Natural killer cell (primary cell): ENCODE measurements at places on chromosomes 3 and 15.

DNA sequence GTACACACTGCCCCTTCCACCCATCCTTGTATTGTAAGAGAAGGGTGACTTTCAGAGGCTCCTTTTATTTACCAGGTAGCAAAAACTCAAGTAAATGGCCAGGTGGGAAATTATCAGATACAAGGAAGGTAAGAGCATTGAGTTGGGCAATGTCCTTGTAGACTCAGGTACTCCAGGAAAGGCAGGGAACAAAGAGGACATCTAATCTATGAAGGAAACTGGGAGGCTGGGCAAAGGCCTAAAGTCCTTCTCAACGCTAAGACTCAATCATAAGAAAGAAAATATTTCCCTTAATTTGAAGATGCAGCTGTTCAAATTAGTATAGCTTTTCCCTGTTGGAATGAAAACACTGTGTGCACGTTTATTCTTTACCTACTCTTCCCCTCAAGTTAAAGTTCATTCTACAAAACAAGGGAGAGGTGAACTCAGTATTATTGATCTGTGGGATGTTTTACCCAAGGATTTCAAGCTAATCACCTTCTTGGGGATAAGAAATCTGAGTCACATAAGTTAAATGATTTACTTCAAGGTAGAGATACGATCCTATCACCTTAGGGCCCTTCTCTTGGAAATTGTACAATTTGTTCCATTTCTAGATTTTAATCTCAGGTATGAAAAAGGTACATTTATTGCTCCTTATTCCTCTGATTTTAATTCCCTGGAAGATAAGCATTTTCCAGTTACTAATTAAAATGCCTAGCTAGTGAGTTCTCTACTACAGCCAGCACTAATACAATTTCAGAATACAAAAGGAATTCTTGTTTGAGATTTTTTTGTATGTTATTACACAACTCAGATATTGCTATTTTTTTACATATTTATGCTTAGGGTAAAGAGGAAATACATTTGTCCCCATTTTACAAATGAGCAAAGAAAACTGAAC, 80.6 kb downstream of the PLD1 start:
- no peaks in the 10 kb centered on the region for H3K36me3 ChIP-seq
- H3K27ac ChIP-seq: no peak overlapping the region
- no peaks in the 10 kb centered on the region for H3K4me1 ChIP-seq
- H3K27me3 ChIP-seq: no peaks in the 10 kb centered on the region

- H3K36me3 ChIP-seq: peaks cover 13% of the 10 kb centered on the region
- H3K4me3 ChIP-seq: peak overlapping the region; percentile 73
- peak overlapping the region; percentile 69 for H3K27ac ChIP-seq
These were observed 627 bp downstream of the DUSP7 start for GRCh38 chr3:52055537-52056351.

DNA sequence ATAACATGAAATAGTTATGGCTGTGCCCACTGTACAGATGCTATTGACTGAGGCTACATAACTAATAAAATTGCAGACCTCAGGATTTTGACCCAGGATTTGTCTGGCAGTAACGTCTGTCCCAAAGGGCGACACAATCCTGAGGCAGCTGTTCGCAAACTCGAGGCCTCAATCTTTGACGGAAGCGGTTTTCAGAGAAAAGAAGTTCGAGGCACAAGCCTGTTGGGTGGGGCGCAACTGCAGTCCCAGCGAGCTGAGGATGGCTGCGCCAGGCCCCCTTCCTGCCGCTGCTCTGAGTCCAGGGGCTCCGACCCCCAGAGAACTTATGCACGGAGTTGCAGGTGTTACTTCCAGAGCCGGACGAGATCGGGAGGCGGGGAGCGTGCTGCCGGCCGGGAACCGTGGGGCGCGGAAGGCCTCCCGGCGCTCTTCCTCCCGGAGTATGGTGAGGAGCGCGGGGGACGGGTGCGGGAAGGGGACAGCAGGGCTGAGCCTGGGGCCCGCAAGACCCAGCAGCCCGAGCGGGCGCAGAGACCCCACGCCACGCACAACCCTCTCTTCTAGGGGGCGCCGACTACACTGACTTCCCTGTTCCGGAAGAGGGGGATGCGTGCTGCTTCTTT, at the start of gene PARP15:
Gene PARP15, plus strand, starts transcription at position 242 of the 623 bp plus-strand sequence. Its CDS starts 18 bp downstream, at position 260.
- H3K27me3 ChIP-seq: no peaks in the 10 kb centered on the region
- peak within 1 kb of the TSS; percentile 89 for H3K27ac ChIP-seq
- peaks cover 8% of the 10 kb centered on the region for H3K36me3 ChIP-seq
- H3K4me3 ChIP-seq: peak within 1 kb of the TSS; percentile 93
- peaks cover 26% of the 10 kb centered on the region for H3K4me1 ChIP-seq

GRCh38 chr3:197700095-197700494, 36.6 kb downstream of the RUBCN start:
- H3K27me3 ChIP-seq: no peaks in the 10 kb centered on the region
- H3K36me3 ChIP-seq: peaks cover 71% of the 10 kb centered on the region
- H3K27ac ChIP-seq: no peak overlapping the region
- H3K4me3 ChIP-seq: no peak overlapping the region
- no peak for DNase-seq

DNA sequence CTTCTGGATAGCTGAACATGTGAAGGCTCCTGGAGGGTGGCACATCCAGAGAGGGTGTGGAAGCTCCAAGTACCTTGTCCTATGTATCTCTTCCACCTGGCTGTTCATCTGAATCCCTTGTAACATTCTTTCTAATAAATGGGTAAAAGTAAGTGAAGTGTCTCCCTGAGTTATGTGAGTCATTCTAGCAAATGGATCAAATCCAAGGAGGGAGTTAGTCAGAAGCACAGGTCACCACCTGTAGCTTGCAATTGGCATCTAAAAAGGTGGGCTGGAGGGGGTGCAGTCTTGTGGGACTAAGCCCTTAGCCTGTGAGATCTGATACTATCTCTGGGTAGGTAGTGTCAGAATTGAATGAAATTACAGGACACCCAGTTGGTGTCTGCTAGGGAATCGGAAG, 71.0 kb downstream of the WWTR1 start:
- H3K27me3 ChIP-seq: no peaks in the 10 kb centered on the region
- no peak for DNase-seq
- no peaks in the 10 kb centered on the region for H3K36me3 ChIP-seq
- H3K4me1 ChIP-seq: no peaks in the 10 kb centered on the region

DNA sequence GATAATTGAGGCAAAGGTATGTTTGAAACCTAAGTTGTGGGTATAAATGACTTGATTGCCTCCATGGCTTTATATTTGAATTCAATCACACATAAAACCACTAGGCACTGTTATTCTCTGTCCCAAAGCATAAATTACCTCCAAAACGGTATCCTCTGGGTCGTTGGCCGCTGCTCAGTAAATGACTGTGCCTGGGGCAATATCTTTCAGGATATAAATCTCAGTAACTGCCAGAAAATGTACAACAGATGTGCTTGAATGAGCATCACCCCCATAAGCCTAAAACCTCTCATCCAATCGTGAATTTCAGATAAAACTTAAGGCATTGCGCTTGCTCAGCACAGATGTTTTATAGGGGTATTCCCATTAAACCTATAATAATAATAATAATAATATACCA, 19.0 kb upstream of the C3orf49 start:
- no peaks in the 10 kb centered on the region for H3K36me3 ChIP-seq
- no peaks in the 10 kb centered on the region for H3K4me1 ChIP-seq
- no peak for DNase-seq
- H3K4me3 ChIP-seq: no peak overlapping the region

- peaks cover 26% of the 10 kb centered on the region for H3K36me3 ChIP-seq
- no peaks in the 10 kb centered on the region for H3K27me3 ChIP-seq
These were observed 28.1 kb downstream of the CLK3 start for GRCh38 chr15:74643665-74644204.

GRCh38 chr3:189897406-189897805, 223.3 kb downstream of the P3H2 start:
- no peaks in the 10 kb centered on the region for H3K4me1 ChIP-seq
- H3K27ac ChIP-seq: no peak overlapping the region
- no peaks in the 10 kb centered on the region for H3K27me3 ChIP-seq
- DNase-seq: no peak
- no peak overlapping the region for H3K4me3 ChIP-seq

- no peak for DNase-seq
- no peaks in the 10 kb centered on the region for H3K4me1 ChIP-seq
- H3K36me3 ChIP-seq: no peaks in the 10 kb centered on the region
- H3K4me3 ChIP-seq: no peak overlapping the region
These were observed 158.7 kb upstream of the UBE3A start for GRCh38 chr15:25597571-25597970.

GRCh38 chr3:51706788-51707731, at the start of gene GRM2:
Gene GRM2 (plus strand): TSS chr3:51707068. CDS start chr3:51708984, 1,916 bp downstream.
- no peak within 1 kb of the TSS for H3K27ac ChIP-seq
- peaks cover 26% of the 10 kb centered on the region for H3K36me3 ChIP-seq
- H3K4me1 ChIP-seq: no peaks in the 10 kb centered on the region
- H3K27me3 ChIP-seq: no peaks in the 10 kb centered on the region
- no peak within 1 kb of the TSS for H3K4me3 ChIP-seq

DNA sequence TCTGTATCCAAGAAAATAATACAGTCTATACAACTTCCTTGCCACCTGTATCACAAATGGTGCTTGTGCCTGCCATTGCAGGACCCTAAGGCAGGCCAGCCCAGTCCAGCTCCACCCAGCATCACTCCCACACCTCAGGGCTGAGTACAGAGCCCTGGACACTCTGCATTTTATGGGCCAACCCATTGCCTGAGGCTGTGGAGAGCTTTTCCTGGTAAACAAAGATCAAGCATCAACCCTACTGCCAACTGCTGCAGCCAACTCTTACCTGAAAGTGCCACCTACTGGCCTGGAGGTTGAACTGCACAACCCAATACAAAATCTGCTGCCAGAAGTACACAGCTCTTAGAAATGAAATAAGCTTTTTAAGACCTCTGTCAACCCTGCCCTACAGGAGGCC, 1082.2 kb downstream of the NAALADL2 start:
- no peaks in the 10 kb centered on the region for H3K27me3 ChIP-seq
- H3K4me1 ChIP-seq: no peaks in the 10 kb centered on the region
- no peak for DNase-seq

DNA sequence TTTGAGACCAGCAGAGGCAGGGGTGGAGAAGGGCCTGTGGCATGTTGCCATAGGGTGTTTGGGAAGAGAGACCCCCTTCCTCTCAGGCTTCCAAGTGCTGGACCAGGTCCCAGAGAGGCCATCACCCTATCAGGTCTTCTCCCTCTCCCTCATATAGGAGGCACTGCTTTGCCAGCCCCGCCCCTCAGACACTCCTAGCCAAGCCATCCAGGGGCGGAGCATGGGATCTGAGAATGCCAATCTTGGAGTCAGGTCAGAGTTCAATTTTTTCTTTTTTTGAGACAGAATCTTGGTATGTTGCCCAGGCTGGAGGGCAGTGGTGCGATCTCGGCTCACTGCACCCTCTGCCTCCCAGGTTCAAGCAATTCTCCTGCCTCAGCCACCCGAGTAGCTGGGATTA, 32.7 kb downstream of the CRABP1 start:
- no peak overlapping the region for H3K4me3 ChIP-seq
- no peak for DNase-seq
- no peaks in the 10 kb centered on the region for H3K36me3 ChIP-seq
- no peaks in the 10 kb centered on the region for H3K27me3 ChIP-seq
- no peak overlapping the region for H3K27ac ChIP-seq

- H3K4me3 ChIP-seq: no peak overlapping the region
- H3K27me3 ChIP-seq: no peaks in the 10 kb centered on the region
- no peaks in the 10 kb centered on the region for H3K36me3 ChIP-seq
- peak; percentile 78 for DNase-seq
- H3K4me1 ChIP-seq: peaks cover 21% of the 10 kb centered on the region
These were observed 68.0 kb downstream of the ATP2B2 start for GRCh38 chr3:10437272-10437994.
